Parietal lobe (tissue), 2 donors: ENCODE measurements at places on chromosomes 16 and 17. TPM values are rescaled to one million over a fixed set of nuclear protein-coding genes. Genes with fewer than 3 reads are reported as not detected.

Gene HS3ST3B1
- 0.94 TPM for total RNA-seq

Gene PHF12
- total RNA-seq: 32.2 TPM

Gene PSME3IP1
- total RNA-seq: 101 TPM

Gene DBNDD1
- total RNA-seq: 22.5 TPM

Gene VAT1L
- total RNA-seq: 16.3 TPM

Gene CBFA2T3
- 3.8 TPM for total RNA-seq
